ENCODE measurements at places on chromosomes 1 and 21.

GRCh38 chr1:205124726-205125125 is 2.9 kb upstream of the RBBP5 start:
- no peak for DNase-seq

DNA sequence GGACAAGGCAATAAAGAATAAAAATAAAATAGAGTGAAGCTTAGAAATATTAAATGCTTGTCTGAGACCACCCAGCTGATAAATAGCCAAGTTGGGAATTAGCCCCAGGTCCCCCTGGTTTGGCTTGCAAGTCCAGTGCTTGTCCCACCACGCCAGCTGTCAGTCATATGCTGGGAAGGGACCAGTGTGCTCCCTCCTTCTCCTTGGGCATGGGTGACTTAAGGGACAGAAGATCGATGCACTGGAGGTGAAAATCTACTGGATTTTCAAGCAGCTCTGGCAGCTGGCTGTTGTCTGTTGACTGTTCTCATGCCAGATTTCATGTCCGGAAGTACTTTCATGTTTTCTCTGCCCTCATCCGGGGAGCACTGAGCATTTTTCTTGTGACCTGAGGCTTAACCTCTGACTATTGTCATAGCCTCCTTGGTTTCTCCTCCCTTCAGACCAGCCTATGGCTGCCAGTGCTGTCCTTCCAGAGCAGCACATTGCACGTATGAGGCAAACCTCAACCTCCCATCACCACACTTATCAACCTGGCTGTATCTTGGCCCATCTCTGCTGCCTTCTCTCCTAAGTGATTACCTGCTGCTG is 12.4 kb downstream of the LMOD1 start:
- peak; percentile 62 for DNase-seq

GRCh38 chr1:183417772-183418491 is at the start of gene NMNAT2:
Gene NMNAT2, minus strand, starts transcription at chr1:183418380. Its CDS starts 113 bp downstream, at chr1:183418267.
- DNase-seq = peak; percentile 29

DNA sequence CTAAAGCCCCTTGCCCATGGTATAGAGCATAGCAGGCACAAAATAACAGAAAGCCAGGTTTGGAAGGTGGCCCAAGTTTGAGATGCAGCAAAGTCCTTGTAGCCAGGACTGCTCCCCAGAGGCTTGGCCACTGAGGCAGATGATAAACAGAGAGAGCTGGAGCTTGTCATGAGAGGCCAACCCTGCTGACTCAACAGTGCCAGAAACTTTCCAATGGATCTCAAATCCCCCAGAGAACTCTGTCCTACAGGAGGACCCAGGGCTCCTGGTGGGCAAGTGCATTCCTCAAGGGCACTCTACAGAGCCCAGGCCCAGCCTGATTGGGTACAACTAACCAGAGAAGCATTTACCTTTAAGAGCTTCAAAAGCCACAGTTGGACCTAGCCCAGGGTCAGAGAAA is 280.7 kb downstream of the KCNH1 start:
- DNase-seq = no peak

DNA sequence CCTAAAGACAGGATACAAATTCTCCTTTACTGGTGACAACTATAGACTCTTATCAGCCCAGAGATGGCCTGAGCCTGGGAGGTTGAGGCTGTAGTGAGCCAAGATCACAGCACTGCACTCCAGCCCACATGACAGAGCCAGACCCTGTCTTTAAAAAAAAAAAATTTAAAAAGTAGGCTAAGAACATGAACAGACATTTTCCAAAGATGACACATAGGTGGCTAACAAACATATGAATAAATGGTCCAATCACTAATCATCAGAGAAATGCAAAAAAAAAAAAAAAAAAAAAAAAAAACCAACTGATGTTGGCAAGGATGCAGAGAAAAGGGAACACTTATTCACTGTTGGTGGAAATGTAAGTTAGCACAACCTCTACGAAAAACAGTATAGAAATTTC is 65.0 kb downstream of the TOR3A start:
- DNase-seq = no peak
